Retinal pigment epithelial cell (primary cell): ENCODE measurements at places on chromosomes 12 and 14.

DNA sequence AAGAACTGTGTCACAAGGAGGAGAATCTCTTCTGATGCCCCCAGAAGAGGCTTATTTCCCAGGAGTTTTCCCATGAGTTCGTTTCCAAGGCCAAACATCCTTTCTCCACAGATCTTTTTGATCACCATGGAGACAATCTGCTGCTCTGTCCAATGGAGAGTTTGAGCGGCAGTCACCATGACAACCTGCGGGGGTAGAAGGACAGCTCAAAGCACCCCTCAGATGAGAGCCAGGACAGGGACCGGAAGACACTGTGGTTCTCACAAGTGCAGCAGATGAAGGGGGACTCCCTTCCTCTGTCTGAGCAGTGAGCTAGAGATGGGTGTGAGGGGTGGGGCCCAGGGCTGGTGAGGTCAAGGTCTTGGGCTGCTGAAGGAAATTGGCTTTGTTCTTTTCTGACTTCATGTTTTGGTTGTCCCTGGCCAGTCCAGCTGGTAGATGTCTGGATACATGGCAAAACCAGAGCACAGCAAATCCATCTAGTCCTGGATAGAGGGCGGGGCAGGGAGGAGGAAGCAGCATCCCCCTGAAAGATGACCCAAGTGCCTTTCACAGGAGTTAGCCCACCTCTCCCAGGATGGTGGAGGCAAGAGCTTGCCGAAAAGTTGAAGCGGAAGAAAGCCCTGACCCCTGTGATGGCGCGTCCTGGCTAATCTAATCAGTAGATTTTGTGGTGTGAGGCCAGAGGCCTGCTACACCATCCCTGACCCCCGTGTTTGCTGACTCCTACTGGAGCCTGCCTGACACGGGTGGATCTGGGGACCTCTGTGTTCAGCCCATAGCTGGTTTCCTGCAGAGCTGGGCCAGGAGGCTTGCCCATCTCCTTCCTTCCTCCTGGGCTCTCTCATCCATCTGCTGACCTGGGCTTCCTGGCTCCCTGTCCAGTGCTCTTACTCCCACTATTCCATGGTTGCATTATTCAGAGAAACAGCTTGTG is 24.4 kb downstream of the DHRS2 start:
- DNase-seq, result no peak

DNA sequence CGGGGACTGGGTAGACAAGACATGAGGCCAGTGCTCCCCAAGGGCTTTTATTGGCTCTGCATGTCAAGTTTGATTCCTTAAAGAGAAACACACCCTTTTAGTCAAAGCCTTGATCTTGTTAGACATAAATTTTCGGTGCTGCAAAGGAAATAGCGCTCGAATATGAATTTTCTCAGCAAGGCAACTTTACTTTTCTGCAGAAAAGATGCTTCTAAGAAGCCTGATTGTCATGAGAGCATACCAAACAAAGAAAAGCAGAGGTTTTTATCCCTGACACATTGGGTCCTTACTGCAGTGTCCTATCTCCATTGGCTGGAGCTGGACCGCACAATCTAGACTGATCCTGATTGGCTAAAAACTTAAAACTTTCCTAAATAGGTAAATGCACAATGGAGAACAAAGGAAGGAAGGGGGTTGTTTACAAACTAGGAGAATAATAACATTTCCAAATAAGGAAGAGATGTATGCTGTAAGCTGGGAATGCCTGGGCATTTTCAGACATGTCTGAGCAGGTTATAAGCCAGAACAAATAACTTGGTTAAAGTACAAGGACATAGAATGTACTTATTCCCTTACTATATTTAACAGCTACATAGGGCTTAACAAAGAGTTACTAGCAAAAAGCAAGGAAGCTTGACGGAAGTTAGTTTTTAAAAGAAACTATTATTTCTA is 17.2 kb downstream of the TXNRD1 start:
- no peak for DNase-seq

DNA sequence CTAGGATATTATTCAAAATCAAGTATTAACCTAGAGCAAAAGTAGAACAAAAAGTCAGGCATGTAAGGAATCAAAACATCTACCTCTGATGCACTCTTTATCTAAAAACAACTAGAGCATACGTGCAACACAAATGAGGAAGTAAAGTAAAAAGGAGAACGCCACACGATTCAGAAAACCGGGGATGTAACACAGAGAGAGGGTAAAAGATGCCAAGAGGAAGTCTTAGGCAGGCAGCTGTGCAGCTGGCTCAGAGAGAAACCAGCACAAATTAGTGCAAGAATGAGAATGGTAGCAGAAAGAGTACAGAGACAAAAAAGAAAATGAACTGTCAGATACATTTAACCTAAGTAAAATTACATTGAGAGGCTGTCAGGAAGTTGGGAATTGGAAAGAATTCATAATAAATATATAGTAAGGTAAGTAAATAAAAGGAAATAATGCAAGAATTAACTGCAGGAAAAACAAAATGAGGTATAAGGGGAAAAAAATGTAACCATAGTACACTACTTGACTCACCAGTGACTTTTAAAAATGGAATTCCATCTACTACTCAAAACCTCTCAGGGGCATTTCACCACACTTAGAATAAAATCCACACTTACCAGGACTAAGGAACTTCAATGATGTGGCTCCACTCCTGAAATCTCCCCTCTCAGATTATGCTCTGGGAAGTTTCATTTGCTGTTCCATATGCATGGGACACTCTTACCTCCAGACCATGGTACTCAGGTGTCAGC is 17.1 kb downstream of the BCAT1 start:
- no peak for DNase-seq

- DNase-seq, result no peak
Measured at GRCh38 chr12:106629797-106630659, 47.2 kb downstream of the RFX4 start.

- DNase-seq, result no peak
Measured at GRCh38 chr14:40694023-40694422, 912.7 kb upstream of the LRFN5 start.

GRCh38 chr14:58059126-58059525 is 92.9 kb downstream of the ARMH4 start:
- no peak for DNase-seq

DNA sequence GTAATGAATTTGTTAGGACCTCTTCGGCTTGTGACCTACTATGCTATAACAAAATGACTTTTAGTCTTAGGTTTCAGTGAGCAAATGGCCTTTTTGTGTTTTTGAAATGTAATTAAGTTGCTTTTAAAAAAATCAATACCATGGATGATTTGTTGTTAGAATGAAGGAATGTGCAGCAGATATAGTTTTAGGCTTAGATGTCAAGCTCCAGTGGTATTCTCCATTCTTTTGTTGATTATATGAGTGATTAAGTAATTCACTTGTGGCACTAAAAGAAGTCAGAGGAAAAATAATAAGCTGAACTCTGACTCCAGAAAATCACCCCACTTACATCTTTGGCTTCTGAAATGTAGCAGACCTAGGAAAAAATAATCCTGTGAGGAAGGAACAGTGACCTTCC is 474.1 kb upstream of the MIS18BP1 start:
- no peak for DNase-seq

DNA sequence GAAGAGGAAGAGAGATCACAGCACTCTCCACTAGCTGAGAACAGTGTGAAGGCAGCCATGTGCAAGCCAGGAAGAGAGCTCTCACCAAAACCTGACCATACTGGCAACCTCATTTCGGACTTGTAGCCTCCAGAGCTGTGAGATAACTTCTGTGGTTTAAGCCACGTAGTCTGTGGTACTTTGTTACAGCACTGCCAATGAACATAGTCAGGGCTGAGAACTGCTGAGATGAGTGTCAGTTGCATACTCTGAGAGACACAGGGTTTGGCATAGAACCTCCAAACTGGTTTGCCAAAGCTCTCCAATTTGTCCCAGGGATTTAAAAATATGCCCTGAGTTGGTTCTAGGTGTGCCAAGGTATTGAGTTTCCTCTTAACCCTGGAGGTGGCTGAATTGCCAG is 218.6 kb downstream of the ATP23 start:
- no peak for DNase-seq

GRCh38 chr12:5439788-5440300 is 7.9 kb downstream of the NTF3 start:
- no peak for DNase-seq

DNA sequence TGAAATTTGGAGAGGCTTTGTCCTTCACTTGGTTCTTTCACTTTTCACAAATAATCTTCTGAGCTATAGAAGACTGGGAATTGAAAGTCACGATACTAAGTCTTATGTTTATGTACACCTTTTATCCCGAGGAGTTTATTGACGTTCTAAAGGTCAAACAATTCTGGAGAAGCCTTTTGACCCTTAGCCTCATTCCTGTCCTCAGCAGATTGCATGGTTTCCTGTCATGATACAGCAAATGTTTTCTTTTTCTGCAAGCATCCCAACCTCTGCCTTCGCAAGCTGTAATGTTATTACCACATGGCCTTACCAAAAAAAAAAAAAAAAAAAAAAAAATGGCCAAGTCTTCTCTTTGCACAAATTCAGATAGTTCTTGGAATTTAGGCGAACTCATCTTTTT is 411.7 kb upstream of the FLRT2 start:
- DNase-seq, result no peak

DNA sequence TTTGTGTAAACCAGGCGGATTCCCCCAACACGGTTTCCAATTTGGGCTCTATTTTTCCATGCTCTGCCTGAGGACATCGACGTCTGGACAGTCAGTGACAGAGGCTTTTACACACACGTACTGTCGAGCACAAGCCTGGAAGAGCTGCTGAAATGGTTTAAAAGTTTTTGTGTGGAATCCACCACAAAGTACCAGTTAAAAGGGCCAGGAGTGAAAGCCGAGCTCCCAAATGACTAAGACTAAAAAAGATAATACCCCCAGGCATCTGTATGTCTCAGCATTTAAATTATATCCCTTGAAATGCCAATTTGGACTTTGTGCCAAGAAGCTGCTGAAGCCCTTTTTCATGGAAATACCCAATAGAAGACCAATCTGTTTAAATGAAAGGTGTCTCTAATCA is 173.2 kb downstream of the EGLN3 start:
- DNase-seq, result no peak

GRCh38 chr14:39681782-39682399 is 249.7 kb upstream of the FBXO33 start:
- no peak for DNase-seq

GRCh38 chr14:91371011-91371989 is 46.3 kb downstream of the CCDC88C start:
- DNase-seq, result no peak

DNA sequence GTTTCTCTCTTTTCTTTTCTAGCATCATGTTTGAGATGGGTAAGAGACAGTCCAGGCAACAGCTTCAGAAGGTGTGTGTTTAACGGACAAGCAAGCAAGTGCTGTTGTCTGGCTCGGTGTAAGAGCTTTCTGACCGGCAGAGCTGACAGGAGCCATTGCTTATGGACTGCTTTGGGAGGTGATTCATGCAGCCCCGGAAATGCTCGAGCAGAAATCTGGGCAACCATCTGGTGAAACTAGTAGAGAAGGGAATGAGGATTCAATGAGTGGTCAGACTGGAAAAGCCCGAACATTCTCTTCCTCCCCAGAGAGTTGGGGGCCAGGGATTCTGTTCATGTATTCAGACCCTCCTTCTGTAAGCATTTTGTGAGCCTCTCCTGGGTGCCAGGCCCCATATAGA is 24.4 kb downstream of the TUNAR start:
- DNase-seq, result no peak

DNA sequence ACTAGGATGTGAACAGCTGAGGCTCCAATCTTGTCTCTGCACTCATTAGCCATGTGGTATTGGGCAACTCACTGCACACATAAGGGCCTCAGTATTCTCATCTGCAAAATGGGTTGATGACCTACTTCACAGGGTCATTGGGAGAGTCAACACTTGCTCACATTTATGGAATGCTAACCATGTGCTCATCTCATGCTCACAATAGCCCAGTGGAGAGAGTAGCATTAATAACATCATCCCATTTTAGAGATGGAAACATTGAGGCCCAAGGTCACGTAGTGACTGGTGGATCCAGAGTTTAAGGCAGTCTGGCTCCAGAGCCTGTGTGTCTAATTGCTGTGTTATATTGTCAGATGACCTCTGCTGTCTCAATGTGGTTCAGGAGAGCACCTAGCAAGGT is 270.2 kb upstream of the SRRM4 start:
- DNase-seq, result no peak

GRCh38 chr14:75249958-75250336 is 28.7 kb upstream of the FOS start:
- DNase-seq, result no peak

GRCh38 chr12:57237932-57238853 is 8.7 kb downstream of the SHMT2 start:
- DNase-seq, result no peak
